ENCODE measurements at places on chromosomes 7 and 10.

DNA sequence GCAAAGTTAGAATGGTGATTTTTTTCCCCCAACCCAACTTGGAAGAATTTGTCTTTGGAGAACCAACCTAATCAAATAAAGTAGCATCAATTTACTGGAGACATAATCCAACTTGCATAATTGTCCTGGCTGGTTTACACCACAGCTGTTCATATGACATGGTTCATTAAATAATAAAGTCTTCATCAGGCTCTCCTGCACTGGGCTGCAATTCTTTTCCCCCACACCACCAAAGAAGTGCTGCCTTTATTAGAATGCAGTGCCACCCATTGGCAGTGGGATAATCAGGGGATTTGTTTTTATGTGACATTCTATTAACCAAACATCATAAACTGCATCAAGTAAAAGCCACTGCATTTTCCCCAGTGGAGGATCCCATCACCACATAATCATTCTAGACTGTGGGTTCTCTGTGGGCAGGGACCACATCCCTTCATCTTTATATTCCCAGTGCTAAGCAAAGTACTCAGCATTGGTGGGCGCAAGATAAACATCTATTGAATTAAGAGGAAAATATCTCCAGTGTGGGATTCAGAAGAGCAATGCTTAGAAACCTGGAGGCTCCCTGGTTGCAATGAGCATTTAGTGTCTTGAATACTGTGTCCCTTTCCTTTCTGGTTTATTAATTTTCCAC is 322.0 kb downstream of the KCNMA1 start:
- no peak for DNase-seq

- DNase-seq, result no peak
Measured at GRCh38 chr10:31468536-31468859, 149.5 kb downstream of the ZEB1 start.

- DNase-seq, result peak; percentile 32
Measured at GRCh38 chr10:135132-135600, at the start of gene ZMYND11. Gene ZMYND11 (plus strand): TSS chr10:135455. CDS start chr10:180013, 44,558 bp downstream.

GRCh38 chr10:15742102-15742501 is 22.4 kb upstream of the ITGA8 start:
- no peak for DNase-seq

GRCh38 chr10:110034596-110034995 is 26.8 kb downstream of the ADD3 start:
- no peak for DNase-seq

DNA sequence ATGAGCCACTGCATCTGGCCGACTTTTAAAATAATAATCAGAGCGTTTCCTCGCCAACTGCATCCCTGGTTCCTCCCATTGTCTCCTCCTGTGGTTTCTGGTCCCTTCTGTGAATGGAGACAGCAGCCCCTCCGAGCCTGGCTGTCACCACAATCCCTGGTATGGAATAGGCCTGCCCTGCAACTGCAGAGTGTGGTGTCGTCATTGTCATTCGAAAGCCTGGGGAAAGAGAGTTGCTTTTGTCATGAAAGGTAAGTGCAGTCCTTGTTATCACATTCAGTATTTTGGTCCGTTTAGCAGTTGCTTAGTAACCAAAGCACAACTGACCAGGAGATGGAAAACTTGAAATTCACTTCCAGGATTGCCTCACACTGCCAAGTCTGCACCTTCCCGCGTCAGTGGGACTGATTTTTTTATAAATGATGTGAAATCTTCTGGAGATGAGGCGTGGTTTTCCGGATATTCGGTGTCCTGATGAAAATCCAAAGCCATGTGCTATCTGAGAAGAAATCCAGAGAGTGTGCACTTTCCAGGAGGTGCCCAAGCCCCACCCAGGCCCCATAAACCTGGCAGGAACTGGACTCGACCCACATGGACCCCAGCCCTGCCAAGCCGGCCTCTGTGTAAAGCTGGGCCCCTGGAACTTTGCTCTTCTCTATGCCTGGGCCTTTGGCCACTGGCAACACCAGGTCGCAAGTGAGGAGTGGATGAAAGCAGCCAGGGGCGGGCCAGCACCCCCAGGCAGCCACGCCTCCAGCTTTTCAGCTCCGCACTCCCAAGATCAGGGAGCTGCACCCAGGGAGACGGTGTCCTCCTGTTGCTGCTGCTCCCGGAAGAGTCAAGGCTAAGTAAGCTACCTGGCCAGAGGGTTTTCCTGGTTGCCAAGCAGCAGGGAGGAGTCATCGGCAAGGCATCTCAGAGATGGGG is 133.7 kb upstream of the SH2B2 start:
- no peak for DNase-seq

All from fibroblast of skin of left quadriceps (primary cell).